GM23338 (cell line): ENCODE measurements at places on chromosomes 6 and 20. TPM values are rescaled to one million over a fixed set of nuclear protein-coding genes. Genes with fewer than 3 reads are reported as not detected.

Gene SRSF12
- polyA plus RNA-seq: 2.3 and 3.6 TPM in 2 replicates

GRCh38 chr20:63440366-63440955, 32.0 kb downstream of the KCNQ2 start:
- DNase-seq: no peak

DNA sequence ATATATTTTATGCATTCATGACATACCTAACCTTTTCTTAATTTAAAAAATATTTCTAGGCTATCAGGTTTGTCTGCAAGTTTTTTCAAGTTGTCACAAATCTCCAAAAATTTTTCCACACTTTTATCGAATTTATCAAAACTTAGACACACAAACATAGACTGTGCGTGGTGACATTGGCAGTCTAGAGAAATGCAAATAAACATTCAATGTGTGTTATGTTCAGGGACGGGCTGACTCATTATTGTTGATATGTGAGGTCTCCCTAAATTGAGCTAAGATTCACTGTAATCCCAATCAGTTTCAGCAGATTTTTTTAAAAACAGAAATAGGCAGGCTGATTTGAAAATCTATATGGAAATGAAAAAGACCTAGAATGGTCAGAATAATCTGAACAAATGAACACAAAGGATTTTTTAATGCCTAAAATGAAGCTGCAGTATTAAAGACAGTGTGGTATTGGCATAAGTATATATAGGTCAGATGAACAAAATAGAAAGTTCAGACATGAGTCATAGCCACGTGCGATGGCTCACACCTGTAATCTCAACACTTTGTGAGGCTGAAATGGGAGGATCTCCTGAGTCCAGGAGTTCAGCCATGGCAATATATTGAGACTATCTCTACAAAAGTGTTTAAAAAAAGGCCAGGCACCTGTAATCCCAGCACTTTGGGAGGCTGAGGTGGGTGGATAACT, 19.2 kb downstream of the BLTP3A start:
- no peak for DNase-seq

Gene PPP1R3G
- polyA plus RNA-seq: 0.05 and 0.13 TPM in 2 replicates

- DNase-seq: peak; percentile 92
These were observed 110.7 kb upstream of the PHACTR1 start for GRCh38 chr6:12605888-12606345.

Gene EFCAB8
- polyA plus RNA-seq: not detected in 2 replicates

- no peak for DNase-seq
These were observed 20.2 kb downstream of the GMEB2 start for GRCh38 chr20:63606686-63607085.

Gene SNX9
- 18.1 and 18.4 TPM in 2 replicates for polyA plus RNA-seq

GRCh38 chr6:167094820-167095637, 27.9 kb upstream of the CCR6 start:
- no peak for DNase-seq

GRCh38 chr6:147468634-147469033, 39.9 kb upstream of the SAMD5 start:
- peak; percentile 47 for DNase-seq

DNA sequence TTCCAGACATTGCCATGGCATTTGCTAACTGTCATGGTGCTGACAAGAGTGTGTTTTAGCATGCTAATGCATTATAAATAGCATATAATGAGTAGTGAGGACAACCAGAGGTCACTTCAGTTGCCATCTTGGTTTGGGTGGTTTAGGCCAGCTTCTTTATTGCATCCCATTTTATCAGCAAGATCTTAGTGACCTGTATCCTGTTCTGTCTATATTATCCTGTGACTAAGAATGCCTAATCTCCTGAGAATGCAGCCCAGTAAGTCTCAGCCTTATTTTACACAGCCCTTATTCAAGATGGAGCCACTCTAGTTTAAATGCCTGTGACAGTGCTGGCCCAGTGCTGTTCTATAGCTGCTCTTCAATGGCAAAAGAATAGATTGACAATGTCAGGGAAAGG, 781.0 kb upstream of the ADGRB3 start:
- DNase-seq: no peak

- peak; percentile 75 for DNase-seq
These were observed 11.5 kb upstream of the PREX1 start for GRCh38 chr20:48839154-48839917.

- DNase-seq: no peak
These were observed 151.8 kb upstream of the PRND start for GRCh38 chr20:4569865-4570264.

Gene KIAA1755
- polyA plus RNA-seq: not detected in 2 replicates

GRCh38 chr20:52190437-52191131, 995 bp downstream of the ZFP64 start:
- peak; percentile 28 for DNase-seq

DNA sequence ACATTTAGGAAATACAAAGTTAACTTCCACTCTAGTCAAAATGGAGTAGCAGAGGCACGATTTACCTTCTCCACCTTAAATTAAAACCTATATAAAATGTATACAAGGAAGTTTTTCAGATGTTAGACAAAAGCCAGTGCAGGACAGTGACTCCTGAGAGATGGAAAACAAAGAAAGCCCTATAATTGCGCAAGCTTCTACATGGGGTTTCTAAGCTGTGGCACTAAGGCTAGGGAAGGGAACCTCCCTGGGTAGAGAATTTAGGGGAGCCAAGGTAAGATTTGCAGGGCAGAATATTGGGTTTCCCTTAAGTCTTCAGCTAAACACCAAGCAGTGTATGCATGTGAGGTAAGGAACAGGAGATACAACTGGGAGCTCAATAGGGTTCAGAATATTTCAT, 18.5 kb upstream of the ZC3H12D start:
- DNase-seq: no peak

DNA sequence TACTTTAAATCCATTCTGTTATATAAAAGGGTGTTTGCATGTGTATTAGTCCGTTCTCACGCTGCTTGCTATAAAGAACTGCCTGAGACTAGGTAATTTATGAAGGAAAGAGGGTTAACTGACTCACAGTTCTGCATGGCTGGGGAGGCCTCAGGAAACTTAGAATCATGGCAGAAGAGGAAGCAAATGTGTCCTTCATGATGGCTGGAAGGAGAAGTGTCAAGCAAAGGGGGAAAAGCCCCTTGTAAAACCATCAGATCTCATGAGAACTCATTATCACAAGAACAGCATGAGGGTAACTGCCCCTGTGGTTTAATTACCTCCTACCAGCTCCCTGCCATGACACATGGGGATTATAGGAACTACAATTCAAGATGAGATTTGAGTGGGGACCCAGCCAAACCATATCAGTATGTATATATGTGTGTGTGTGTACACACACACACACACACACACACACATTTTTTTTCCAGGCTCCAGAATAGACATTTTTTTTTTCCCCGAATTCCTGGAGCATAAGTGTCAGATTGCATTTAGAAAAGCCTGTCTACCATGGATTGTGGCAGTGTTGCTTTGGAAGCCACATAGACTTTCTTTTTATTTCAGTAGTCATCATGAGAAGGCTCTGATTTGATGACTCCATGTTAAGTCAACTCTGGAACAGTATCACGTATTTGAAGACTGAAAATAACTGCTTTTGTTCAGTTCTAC, 31.5 kb downstream of the KDM1B start:
- DNase-seq: no peak

DNA sequence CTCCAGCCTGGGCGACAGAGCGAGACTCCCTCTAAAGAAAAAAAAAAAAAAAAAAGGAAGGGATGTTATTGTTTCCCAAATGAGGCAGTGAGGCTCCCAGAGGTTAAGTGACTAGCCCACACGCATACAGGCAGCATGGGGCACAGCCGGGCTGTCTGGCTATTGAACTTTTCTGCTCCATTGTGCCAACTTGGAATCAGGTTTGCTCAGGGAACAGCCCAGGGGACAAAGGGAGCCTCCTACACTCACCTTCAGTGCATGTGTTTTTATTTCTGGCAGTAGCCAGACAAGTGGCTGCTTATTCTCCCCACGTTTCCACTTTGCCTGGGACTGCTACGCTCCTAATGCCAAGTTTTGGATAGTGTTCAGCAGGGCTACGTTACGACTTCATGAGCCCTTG, 10.7 kb downstream of the ETV7 start:
- no peak for DNase-seq

- DNase-seq: no peak
These were observed 24.6 kb upstream of the MLN start for GRCh38 chr6:33828452-33828763.

Gene CD164
- polyA plus RNA-seq: 64.4 and 83.8 TPM in 2 replicates

DNA sequence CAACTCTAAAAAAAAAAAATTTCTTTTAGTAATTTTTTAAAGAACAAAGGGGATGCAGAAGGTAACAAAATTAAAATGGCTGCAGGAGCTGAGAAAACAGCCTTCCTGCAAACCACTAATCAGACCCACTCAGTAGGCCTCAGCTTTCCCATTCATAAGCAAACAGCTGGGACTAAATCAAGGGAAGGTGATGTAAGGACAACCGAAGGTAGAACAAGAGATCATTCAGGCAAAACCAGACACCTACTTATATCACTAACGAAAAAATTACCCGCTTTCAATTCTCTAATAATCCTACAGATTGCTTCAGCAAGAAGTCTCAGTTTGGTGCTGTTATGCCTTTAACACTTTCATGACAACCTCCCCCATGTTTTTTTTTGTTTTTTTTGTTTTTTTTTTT, 124.0 kb downstream of the ZMYND8 start:
- no peak for DNase-seq

- peak; percentile 93 for DNase-seq
These were observed 567 bp upstream of the FNDC11 start for GRCh38 chr20:63553251-63553932.

DNA sequence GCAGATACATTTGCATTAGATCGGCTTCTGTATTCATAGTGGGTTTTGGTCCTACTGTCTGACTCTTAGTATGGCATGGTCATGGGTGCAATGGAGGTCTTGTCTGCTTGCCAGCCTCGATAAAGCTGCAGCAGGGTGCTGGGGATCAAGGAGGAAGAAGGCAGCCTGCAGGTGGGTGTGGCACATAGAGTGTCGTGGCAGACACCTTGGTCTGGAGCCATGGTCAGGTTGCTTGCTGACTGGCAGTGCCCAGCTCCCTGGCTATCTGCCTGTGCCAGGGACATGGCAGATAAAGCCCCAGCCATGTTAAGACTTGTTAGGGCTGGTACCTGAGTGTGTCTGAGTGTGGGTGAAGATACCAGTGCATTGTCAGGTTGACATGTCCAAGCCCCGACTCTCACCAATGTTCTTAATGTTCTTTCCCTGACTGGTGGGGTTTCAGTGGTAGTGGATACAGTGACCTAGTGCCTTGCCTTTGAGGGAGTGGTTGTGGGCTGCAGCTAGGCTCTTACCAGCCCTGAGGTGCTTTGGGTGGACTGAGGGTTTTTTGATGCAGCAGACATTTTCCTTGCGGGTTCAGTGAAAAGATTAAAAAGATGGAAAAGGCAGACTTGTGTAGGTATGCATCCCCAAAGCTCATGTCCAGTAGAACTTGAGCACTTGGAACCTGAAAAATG, 1.8 kb downstream of the FAM83D start:
- DNase-seq: no peak

Gene SLC17A3
- polyA plus RNA-seq: not detected in 2 replicates

- no peak for DNase-seq
These were observed 13.6 kb upstream of the GATA5 start for GRCh38 chr20:62489186-62489931.

Gene DDO
- not detected in 2 replicates for polyA plus RNA-seq

DNA sequence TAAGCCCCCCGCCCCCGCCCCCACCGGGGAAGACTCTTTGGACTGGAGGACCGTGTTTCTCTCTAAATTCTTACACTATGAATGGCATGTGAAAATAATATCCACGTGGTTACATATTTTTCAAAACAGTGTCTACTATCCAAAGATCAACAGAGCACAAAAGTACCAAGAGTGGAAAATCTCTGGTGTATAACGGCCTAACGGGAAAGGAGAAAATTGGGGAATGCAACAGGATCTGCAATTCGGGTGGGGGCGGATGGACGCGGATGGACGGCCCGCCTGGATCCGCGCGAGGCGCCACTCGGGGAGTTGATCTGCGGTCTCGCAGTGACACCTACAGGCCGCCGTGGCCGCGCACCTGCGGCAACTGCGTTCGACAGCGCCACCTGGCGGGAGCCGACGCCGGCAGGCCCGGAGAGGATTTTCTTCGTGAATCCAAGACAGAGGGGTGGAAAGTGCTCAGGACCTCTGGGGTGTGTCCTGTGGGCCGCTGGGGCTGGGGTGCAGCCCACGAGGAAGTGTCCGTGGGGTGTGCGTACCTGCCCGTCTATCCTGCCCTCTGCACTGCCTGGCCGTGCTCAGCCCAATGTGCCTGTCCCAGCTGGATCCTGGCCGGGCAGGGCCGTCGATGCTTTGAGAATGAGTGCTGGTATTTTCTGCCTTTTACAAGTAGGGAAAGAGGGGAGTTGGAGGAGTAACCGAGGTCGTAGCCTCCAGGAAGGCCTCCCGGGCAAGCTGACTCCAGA, 18.6 kb downstream of the ANKRD60 start:
- DNase-seq: peak; percentile 86

Gene TMEM244
- polyA plus RNA-seq: not detected in 2 replicates

Gene C6orf52
- 3.8 and 4.4 TPM in 2 replicates for polyA plus RNA-seq

Gene OR2J3
- polyA plus RNA-seq: not detected in 2 replicates

DNA sequence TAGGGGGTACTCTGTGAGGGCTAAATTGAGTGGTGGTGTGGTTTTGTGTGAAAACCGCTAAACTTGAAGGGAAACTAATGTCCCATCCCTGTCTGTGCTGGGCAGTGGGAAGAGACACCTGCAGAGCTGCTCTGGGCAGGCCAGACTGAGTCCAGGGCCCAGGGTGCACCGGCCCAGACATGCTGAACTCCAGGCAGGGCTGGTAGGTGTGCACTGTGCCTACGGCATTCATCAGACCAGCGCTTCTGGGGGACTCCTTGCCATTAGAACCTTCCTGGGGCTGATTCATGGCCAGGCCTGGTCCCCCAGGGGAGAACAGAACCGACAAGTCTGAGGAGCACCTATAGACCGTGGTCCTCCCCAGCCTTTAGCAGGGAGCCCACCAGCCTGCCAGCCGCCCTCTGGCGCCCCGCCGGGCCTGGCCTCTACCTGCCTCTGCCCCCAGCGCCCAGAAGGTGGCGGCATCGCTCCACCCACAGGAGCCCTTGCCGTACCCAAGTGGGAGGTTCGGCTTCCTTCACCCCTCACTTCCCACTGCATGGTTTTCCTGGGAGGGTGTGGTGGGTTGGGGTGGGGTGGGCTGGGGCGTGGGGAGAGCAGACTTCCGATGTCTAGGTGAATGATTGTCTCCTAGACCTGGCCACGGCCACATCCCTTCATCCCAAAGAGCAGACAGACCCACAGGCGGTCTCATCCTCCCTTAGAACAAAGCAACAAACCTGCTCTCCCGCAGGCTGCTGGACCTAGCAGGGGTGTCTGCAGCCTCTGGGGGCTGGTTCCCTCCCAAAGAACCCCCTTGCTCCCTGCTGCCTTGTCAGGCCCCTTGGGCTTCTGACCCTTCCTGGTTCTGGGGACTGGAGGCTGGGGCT, 15.5 kb downstream of the CCDC167 start:
- peak; percentile 79 for DNase-seq

GRCh38 chr6:167567142-167568033, 242.5 kb downstream of the TTLL2 start:
- no peak for DNase-seq

Gene KCNK5
- polyA plus RNA-seq: 9.5 and 9.7 TPM in 2 replicates
